NCI-H1930 (cell line): ENCODE measurements at places on chromosomes 2 and 18.
A peak's percentile ranks its signal among the peaks of the same experiment; 100 is the strongest.

- DNase-seq, result no peak
These were observed 4.2 kb downstream of the RPRM start for GRCh38 chr2:153474407-153474806.

DNA sequence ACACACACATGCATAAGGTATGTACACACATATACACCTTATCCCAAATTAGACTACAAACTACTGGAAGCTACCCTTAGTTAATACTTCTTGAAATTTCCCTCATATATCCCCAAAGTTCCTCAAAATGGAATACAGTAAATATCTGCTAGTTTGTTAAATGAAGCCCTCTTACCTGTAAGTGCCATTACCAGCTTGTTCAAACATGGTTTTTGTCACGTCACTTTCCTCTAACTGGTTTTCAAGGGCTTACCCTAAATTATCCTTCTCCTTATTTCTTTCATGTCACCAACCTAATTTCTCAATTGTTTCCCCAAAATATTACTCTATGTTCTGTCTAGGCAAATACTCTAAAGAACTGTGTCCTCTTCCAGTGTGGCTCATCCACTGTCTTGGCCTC, 24.4 kb upstream of the KIDINS220 start:
- no peak for DNase-seq

DNA sequence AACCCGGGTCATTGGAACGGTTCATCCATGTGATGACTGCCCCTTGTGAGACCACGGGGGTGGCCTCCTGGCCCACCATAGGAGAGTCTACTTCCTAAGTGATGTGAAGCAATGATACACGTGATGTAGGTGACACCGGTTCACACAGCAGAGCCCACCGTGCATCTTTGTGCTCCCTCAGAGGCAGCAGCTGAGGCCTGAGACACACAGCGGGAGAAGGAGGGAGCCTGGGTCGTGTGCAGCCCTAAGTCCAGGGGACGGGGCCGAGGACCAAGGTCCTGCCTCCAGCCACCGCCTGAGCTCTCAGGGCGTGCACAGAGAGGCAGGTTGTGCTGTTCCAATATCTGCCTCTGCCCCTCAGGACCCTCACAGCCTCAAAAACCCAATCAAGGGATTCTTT, 377.2 kb upstream of the SALL3 start:
- DNase-seq, result no peak

- DNase-seq, result no peak
These were observed 39.2 kb downstream of the COL4A4 start for GRCh38 chr2:227124811-227125210.

GRCh38 chr2:136254681-136255080, 136.7 kb upstream of the CXCR4 start:
- DNase-seq, result no peak

DNA sequence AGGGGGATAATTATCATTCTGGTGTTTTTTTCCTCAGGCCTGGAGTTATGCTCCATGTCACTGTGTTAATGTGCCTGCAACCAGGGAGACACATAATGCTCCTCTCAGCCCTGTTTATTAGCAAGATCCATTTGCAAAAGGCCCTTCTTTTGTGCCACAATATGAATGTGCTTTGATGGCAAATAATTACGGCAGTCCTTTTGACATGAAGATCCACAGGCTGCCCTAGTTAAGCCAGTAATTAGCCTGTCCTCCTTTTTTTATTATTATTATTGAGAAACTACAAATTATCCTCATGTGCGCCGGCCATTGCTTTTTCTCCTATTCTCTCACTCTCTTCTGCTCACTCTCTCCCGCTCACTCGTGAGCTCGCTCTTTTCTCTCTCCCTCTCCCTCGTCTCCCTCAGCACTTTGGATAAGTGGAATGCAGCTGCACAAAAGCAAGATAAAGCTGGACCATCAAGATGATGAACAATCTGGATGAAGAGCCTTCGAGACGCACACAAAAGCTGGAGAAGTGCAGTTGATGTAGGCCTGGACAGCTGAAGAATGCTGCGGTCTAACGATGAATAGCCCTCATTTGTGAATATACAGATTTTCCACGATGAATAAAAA, 762.3 kb downstream of the BCL11A start:
- DNase-seq, result no peak

DNA sequence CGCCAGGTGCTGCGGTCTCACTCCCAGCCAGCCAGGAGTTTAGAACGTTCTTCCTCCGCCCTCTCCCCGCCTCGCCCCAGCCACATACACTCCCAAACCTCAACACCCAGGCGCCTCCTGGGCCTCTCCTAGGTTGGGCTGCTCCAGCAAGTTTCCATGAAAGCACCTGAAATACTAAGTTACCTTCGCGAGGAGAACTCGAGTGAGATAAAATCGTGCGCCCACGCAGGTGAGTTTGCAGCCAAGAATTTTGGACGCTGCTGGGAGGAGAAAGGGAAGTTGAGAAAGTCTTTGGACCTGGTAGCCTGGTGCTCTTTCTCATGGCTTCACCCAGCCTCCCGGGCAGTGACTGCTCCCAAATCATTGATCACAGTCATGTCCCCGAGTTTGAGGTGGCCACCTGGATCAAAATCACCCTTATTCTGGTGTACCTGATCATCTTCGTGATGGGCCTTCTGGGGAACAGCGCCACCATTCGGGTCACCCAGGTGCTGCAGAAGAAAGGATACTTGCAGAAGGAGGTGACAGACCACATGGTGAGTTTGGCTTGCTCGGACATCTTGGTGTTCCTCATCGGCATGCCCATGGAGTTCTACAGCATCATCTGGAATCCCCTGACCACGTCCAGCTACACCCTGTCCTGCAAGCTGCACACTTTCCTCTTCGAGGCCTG, at the start of gene GPR39:
Gene GPR39, plus strand, starts transcription at position 83 of the 673 bp plus-strand sequence.
- DNase-seq, result no peak

DNA sequence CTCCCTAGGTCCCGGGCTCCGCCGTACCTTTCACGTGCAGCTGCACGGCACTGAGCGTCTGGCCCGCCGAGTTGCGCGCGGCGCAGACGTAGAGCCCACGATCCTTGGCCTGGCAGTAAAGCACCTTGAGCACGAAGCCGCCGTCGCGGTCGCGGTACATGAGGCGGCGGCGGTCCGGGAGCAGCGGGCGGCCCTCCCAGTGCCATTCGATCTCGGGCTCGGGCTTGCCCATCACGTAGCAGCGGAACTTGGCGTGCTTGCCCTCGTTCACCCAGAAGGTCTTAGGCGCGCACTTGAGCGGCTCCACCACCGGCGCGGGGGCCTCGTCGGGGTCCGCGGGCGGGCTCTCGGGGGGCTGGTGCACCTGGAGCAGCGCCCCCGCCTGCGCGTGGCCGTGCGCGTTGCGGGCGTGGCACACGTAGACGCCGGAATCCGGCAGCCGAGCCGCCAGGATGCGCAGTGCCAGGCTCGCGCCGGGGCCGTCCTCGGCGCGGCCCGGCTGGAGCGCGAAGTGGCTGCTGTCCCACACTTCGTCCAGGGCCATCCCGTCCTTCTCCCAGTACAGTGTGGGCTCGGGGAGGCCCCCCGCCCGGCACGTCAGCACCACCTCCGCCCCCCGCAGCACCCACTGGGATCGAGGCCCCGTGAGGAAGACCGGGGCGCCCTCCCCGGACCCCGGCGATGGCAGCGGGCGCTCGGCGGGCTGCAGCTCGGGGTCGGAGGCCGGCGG, 980 bp downstream of the OBSL1 start:
- peak; percentile 28 for DNase-seq

GRCh38 chr2:28594000-28594331, 98.1 kb downstream of the PLB1 start:
- DNase-seq, result no peak

GRCh38 chr2:63984606-63985359, 34.4 kb downstream of the VPS54 start:
- no peak for DNase-seq

DNA sequence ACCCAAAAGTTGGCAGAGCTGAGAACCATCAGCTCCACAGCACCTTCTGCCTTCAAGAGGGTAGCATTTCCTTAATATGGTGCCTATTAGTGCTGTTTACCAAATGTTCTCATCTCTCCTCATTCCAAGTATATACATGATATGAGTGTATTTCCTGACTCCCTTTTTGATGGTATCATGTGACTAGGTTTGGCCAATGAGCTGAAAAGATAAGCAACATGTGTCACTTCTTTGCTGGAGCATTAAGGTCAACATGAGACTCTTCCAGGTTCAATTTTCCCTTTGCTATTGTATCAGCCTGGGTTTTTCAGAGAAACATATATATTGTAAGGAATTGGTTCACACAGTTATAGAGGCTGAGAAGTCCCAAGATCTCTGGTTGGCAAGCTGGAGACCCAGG, 310.9 kb downstream of the HRH4 start:
- DNase-seq, result no peak

GRCh38 chr18:21513292-21513691, 87.2 kb downstream of the ESCO1 start:
- DNase-seq, result no peak

GRCh38 chr2:169542433-169542832, 31.2 kb downstream of the FASTKD1 start:
- no peak for DNase-seq

- no peak for DNase-seq
These were observed 828.3 kb upstream of the PIK3C3 start for GRCh38 chr18:41126541-41127235.

GRCh38 chr2:157698430-157698829, 69.8 kb upstream of the ACVR1C start:
- no peak for DNase-seq

DNA sequence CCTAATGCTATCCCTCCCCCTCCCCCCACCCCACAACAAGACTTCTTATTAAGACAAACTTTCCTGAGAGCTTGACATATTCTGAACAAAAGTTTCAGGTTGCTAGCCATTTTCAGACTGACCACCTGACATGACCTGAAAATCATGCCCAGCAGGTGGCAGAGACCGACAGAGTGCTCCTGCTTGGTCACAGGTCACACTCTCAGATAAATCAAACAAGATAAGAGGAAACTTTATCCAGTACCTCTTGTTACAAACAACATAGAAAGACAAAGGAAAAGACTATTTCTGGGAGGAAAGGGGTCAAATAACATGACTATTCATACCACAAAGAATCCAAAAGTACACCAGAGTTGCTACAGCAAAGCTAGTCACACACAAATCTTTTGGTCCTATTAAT, 107.4 kb downstream of the TMEM200C start:
- DNase-seq, result no peak
